Activated CD8-positive, alpha-beta memory T cell treated with anti-CD3 and anti-CD28 coated beads, Interleukin-2, amount 50 U/mL, for 4 hours (primary cell): ENCODE measurements at places on chromosomes 11 and 22.

DNA sequence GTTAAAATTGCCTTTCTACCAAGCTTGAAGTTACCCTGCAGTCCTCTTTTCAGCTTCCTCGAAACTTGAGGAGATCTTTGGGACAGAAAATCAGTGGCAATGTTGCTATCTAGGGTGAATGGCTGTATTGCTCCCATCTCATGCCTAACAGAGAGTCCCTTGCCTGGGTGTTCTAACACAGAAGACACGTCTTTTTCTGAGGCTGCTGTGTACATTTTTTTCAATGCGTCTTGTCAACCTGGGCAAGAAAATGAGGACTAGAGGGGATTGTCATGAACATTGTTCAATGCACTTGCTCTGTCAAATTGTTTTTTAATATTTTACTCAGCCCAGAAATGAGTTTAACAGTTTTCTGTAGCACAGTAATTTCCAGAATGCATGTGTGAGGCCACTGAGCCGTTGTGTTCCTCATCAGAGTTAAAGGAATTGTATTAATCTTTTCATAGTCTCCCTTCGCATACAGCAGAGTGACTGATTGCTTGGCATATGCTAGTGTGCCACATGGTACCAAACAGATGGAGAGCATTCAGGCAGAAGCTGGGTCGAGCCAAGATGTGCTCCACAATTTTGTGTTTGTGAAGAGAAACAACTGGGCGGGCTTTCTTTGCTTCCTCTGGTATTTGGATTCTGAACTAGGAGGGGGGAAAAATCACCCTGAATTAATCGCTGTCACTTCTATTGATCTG lies 86.0 kb downstream of the CASP12 start:
- no peak for DNase-seq

GRCh38 chr11:110907629-110908028 lies 195.4 kb upstream of the ARHGAP20 start:
- DNase-seq = no peak

GRCh38 chr22:46578824-46579561 lies 41.2 kb upstream of the GRAMD4 start:
- peak; percentile 14 for DNase-seq

- no peak for DNase-seq
These were observed 61.9 kb downstream of the ARHGEF12 start for GRCh38 chr11:120398132-120398531.

DNA sequence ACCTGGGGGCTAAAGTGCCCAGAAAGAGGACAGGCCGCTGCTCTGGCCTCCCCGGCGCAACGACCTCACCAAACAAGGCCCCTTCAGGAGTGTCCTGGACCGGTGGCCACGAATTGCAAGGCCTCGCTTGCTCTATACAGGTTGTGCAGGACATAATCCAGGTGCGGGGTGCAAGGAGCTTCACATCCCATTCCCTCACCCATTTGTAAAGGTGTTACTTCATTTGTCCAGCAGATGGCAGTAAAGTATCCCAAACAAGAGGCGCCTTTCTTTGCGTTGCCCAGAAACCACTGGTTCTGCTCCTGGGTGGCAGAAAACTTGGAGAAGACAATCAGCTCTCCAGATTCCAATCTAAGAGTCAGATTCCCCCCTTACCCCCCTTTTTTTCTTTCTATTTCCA lies 35.9 kb upstream of the PRDM11 start:
- DNase-seq = no peak

GRCh38 chr11:15884141-15884540 lies 472.2 kb downstream of the SOX6 start:
- DNase-seq = no peak

DNA sequence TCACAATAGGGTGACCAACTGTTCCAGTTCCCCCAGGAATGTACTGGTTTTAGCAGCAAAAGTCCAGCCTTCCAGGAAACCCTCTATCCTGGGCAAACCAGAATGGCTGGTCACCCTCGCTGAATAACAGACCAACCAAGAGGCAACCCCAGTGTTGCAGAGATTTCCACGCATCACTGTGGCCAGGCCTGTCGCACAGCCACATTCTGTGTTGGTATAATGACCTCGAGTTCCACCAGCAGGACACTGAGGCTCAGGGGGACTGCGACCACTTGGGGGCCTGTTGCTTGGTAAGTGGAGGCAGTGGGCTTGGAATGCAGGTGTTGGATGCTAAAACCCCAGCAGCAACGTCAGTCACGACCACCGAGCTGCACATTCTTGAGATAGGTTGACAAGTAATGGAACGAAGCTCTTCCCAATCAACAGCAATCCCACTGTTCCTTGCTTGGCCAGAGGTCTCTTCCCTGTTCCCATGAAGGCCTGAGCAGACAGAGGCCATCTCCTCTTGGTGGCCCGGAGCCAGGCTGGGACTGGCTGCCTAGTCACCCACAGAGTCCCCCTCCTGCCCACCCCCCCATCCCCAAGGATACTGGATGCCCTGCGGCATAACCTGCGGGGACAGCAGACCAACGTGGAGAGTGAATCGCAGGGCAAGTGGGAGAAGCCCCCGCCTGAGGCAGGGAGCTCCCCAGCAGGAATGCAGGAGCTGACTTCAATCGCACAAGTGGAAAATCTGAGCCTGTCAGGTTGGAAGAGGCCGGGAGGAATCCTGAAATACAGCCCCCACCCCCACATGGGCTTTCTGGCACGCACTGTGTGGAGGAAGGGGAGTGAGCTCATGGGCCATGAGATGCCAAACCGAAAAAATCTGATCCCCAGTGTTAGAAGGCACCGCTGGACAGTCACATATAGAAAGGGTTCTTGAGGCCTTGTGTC lies 43.4 kb upstream of the MN1 start:
- DNase-seq = no peak

- no peak for DNase-seq
These were observed 1.1 kb upstream of the VPS37C start for GRCh38 chr11:61162092-61162941.

GRCh38 chr11:45726493-45727054 lies 61.2 kb upstream of the CHST1 start:
- no peak for DNase-seq

- DNase-seq = peak; percentile 70
These were observed 2.0 kb upstream of the LMO2 start for GRCh38 chr11:33893711-33894397.

GRCh38 chr11:113884361-113884836 lies 9.0 kb upstream of the USP28 start:
- DNase-seq = no peak

- DNase-seq = no peak
These were observed 2.0 kb downstream of the FBLN1 start for GRCh38 chr22:45504373-45505341.

- DNase-seq = no peak
These were observed 689 bp downstream of the B3GAT3 start for GRCh38 chr11:62621027-62621566.

DNA sequence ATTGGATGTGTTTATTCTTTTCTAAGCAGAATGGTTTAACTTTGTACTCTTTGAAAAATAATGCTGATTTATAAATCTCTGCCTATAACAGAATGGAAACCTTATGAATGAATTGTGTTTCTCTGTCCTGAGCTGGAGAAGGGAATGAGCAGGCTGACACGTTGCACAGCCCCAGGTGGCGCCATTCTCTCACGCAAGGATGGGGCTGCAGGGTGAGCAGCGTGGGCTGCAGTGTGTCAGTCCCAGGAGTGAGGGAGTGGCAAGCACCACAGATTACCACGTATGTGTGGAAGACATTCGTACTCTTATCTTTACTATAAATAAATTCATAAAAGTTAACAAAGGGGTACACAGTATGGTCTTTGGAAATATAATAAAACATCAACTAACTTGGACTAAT lies 33.4 kb downstream of the FDX1 start:
- DNase-seq = peak; percentile 16

- DNase-seq = no peak
These were observed 36.1 kb upstream of the FZD4 start for GRCh38 chr11:86991341-86991740.

GRCh38 chr22:20238536-20238900 lies 29.6 kb downstream of the RTN4R start:
- peak; percentile 49 for DNase-seq

DNA sequence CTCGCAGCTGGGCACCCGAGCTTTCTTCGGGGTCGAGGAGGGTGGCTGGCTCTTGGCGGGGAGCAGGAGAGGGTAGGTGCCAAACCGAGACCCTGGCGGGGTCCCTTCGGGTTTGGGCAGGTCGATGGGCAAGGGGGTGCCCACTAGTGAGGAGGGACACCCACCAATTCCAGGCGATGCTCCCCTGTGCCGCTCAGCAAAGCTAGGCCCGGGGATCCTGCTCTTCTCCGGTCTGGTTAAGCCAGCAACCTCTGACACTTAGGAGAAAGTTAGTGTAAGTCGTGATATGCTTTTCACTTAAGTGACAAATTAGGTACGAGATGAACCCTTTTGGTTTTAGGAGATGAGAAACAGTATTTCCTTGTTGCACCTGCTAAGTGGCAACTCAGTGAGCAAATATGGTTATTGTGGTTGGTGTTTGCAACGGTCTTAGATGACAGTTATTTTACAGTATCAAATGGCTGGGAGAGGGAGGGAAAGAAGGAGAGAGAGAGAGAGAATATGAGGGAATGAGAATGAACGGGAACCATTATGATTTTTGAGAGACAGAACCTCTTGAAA lies 565 bp downstream of the NUCB2 start:
- DNase-seq = no peak

DNA sequence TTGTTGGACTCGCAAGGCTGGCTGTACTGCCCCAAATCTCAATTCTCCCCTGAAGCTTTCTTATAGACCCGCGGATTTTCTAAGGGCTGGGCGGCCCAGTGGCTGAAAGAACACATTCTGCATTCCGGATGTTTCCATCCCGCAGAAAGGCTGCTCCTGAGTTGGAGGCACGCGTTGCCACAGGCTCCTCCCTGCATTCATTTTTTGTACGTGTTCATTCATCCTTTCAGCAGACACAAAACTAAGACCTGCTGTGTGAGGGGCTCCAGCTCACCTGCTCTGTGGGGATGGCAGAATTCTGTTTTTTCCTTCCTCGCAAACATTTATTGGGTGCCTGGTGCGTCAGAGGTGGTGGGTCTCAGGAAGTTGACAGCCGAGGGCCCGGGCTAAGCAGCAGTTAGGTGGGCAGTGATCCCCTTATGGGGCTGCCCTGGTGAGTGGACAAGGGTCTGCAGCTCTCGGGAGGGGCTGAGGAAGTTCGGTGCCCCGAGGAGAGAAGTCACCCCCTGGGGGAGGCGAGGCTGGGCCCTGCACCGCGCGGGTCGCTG lies 23.7 kb downstream of the SHANK3 start:
- no peak for DNase-seq

DNA sequence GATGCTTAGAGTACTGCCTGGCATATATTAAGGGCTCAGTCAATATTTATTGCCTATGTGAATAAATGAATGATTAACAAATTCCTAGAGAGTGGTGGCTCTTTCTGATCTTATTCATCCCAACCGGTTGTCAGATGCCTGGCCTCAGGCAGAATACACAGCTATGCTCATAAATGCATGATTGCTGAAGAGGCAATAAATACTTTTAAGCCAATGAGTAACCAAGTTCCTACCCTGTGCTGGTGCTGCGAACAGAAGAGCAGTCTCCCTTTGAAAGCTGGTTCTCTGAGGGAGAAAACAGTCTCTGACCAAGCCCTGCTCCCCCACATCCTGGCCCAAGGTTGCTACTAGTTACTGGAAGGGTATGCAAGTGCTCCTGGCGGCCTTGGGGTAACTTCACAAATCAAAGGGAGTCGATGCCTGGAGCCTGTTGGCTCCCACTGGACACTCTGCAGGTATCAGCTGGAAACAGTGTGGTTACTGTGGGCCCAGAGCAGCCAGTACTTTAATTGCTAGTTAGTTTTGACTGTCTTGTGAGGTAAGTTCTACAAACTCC lies 2.8 kb downstream of the USH1C start:
- no peak for DNase-seq

DNA sequence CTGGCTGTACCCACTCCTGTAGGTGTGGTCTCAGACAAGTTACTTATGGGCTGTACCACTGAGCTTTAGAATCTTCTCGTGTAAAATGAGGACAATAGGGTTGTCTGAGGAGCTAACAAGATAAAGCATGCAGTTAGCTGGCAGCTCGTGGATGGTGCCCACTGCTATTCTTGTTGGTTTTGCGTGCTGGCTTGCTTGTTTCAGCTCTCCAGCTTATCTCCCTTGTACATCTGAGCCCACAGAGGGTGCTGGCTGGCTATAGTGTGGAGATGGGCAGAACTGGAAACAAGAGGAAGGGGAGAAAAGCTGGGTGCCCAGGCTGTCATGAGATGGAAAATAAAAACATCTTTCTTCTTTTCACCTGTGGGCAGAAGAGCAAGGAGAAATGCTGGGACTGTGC lies 46.5 kb upstream of the GALNT18 start:
- DNase-seq = no peak

DNA sequence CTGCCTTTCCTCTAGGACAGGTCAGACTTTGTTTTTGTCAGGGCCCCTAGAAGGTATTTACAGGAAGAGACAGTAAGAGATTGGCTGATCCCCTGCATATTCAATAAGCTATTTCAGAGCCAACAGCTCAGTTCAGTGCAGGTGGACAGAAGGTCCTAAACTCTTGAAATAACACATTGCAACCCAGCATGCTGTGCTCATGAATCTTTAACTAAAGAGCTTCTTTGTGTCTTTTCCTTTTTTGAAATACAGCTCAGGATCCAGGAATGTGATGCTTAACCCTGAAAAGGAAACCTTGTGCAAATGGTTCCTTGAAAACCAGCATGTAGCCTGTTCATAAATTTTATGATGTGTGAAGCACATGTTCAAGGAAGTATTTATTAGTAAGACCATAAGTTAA lies 43.9 kb downstream of the BBOX1 start:
- no peak for DNase-seq

GRCh38 chr11:93487032-93487483 lies 56.1 kb downstream of the SMCO4 start:
- DNase-seq = no peak

DNA sequence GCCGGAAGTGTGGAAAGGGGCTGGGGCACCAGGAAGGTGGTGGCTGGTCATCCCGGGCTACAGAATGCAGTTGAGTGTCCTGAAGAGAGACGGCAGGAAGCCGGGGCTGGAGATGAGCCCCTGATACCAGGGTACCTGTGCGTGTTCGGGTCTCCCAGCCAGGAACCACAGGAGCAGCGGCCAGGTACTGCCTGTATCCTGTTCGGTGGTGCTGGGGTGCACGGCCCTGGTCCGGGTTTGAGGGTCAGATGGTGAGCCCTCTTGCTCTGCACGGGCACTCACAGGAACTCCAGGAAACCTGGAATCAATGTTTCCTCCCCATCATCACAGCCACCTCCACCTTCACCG lies 253.1 kb upstream of the B3GAT1 start:
- no peak for DNase-seq

- no peak for DNase-seq
These were observed 1.2 kb downstream of the BID start for GRCh38 chr22:17772958-17773605.
